ENCODE measurements at places on chromosomes 11 and 22. TPM values are rescaled to one million over a fixed set of nuclear protein-coding genes. Genes with fewer than 3 reads are reported as not detected.

Gene PRODH
- 1.2 TPM for total RNA-seq

DNA sequence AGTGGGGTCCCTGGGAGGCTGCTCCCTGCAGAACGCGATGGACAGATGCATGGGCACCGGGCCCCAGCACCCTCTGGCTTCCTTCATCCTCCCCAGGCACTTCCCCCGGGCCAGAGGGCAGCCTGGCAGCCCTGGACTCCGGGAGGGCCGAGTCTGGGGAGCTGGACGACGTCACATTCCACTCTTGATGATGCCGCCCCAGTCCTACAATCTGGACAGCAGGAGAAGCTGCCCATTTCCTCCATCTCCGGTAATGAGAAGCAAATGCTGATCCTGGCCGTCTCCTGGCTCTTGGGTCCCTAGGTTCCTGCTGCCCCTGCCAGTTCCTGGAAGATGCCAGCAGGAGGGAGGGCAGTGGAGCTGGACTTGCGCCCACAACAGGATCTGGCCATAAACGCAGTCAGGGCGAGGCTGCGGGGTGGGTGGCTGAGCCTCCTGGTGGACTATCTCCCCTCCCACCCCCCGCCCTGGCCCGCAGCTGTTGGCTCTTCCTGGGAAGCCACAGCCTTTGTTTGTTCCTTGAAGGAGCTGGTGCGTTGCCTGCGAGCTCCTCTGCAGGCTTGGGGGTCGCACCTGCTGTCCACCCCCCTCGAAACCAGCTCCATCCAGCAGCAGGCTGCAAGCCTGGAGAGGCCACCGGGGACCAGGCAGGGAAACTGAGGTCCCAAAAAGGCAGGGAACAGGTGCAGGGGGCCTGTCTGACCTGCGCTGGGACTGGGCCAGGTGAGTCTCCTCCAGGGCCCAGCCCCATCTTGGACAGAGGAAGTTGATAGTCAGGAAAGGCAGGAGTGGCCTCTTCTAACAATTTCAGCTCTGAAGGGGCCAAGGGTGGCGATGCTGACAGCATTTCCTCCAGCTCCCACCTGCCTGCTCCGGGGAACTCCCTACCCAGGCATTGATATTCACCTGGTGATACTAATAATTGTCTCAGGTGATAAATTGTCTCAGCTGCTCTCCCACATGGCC is 17.9 kb upstream of the MUC6 start:
- peak; percentile 32 for DNase-seq

Gene PPARA
- 16.2 TPM for total RNA-seq

- DNase-seq = no peak
Observed at GRCh38 chr11:78138694-78139421, 568 bp downstream of the ALG8 start.

DNA sequence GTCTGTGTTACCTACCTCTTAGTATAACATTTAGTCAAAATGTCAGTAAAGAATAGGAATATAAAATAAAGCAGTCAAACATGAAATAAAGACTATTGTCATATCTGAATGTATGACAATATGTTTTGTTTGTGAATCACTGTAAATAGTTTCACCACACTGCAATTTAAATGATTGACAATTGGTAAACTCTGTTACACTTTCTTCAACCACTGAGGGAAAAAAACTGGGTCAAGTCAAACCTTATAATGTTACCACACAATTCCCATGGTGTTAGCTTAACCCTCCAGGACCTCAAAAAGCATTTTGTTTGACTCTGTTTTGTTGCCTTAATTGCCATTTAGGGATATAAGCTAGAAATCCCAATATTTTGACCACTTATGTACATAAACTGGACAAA is 10.5 kb upstream of the MMP13 start:
- DNase-seq = no peak

Gene FOLR2
- total RNA-seq = 2.4 TPM

- DNase-seq = no peak
Observed at GRCh38 chr11:64762674-64763525, 3.1 kb upstream of the PYGM start.

DNA sequence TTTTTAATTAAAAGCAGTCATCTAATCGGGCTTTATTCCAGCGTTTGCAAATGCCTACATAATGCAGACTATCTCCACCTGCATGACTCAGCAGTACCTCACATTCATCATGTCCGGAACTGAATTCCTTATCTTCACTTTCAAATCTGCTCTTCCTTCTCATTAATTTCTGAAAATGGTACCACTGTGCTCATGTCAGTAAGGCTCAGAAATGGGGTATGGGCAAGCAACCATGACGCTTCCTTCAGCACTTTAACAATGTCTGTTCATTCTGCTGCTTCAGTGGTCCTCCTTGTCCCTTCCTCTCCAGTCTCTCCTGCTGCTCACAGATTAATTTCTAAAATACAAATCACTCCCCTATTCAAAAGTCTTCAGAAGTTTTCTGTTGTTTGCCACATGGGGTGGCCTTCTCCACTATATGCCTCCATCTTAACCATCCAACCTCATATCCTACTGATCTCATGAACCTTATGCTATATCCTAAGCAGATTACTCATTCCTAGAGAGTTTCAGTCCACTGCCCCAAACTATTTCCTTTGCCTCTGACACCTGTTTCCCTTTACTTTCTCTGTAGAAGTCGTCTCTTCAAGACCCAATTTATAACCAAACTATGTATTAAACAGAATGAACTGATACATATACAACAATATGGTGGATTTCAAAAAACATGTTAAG is 7.0 kb downstream of the GTF2H1 start:
- DNase-seq = no peak

Gene CSTPP1
- 30.1 TPM for total RNA-seq

- no peak for DNase-seq
Observed at GRCh38 chr22:20615021-20615420, 107.6 kb downstream of the MED15 start.

Gene CREB3L1
- total RNA-seq = 63.0 TPM

Gene NXPE1
- total RNA-seq = 0.15 TPM

GRCh38 chr11:115244758-115245157 is 259.5 kb downstream of the CADM1 start:
- DNase-seq = no peak

GRCh38 chr11:29002816-29003215 is 894.6 kb downstream of the METTL15 start:
- DNase-seq = no peak

DNA sequence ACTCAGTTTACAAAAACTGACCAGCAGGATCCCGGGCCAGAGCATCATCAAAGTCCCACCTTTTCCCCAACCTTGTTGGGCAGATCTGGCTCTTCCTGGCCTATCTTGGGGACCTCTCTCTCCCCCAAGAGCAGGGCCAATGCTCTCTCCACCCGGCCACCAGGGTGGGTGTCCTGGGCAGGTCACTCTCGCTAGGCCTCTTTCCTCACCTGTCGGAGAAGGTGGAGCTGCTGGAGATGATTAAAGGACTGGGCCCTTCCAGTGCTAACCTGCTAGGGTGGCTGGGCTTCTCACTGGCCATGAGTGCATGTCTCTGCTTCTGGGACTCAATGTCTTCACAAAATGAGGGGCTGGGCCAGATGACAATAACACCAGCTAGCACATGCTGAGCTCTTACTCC is 2.9 kb upstream of the CAPN5 start:
- DNase-seq = peak; percentile 12

GRCh38 chr11:117792992-117793391 is 4.0 kb downstream of the DSCAML1 start:
- DNase-seq = no peak

DNA sequence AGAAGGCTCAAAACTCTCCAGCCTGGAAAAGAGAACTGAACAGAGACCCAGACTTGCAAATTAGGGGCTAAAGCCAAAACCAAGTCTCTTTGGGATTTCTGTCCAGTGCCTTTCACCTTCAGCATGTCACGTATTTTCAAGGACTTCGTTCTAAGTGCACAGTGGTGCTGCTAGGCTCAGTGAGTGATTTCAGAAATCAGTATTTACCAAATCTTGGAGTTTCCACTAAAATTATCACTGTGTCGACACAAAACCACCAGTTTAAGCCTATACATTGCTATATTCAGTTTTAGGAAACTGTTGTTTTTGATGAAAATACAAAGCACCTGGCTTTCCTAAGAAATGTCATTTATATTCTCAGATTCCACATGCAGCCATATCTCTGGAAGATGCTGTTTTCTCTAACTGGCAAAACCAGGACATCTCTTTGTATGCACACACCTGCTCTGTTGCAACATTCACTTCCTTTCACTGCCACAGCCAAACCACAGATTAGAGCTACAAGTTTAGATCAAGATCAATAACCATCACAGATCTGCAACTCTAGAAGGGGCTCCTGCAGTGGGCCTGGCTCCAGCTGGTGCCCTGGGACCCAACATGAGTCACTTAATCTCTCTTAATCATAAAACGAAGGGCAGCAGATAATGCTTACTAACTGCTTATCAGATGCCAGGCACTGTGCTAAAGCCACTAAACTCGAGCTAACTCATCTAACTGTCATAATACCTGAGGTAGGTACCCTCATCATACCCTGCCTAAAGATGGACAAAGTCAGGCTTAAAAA is 22.3 kb downstream of the SMCO4 start:
- DNase-seq = no peak

DNA sequence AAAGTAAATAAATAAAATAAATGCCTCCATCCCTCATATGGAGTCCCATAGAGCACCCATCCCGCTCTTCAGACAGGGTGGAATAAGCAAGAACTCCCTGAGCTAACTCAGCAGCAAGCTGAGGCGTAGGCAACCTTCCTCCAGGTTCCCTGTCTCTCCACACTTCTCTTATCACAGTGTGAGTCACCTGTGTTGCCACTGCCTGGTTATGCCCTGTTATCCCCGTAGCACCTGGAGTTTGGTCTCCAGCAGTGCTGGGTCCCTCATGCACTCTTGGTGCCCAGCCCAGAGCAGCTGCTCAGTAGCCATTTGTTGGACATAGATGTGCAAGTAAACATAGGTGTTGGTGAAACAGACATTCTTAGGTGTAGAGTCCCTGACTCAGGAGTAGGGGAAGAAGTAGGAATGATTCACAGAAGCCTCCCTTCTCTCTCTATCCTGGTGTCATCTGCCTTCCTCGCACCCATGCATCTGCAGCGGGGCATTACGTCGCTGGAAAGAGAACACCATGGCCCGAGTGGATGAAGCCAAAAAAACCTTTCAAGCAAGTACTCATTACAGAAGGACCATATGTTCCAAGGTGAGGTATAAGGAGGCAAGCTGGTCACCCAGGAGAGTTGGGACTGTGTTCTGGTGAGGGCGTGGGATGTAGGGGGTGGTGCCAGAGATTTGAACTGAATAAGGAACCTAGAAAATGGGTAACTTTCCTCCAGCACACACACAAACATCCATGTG is 56.0 kb downstream of the PISD start:
- no peak for DNase-seq

DNA sequence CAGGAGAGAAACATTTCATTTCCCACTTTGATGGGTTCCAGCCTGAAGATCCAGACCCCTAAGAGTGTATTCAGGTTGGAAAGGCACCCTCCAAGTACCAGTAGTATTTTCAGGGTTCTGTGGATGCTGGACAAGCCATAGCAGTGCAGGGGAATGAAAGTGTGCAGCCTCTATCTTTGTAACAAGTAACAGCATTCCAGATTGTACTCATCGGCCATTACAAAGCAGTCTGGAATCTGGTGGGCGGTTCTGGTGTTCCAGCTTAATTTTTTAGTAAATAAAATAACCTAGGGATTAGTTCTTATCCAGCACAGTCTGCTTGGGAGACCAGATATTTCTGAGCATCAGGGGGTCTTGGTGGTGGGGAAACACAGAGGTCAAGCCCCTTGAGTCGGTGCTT is 22.6 kb downstream of the APLNR start:
- no peak for DNase-seq

DNA sequence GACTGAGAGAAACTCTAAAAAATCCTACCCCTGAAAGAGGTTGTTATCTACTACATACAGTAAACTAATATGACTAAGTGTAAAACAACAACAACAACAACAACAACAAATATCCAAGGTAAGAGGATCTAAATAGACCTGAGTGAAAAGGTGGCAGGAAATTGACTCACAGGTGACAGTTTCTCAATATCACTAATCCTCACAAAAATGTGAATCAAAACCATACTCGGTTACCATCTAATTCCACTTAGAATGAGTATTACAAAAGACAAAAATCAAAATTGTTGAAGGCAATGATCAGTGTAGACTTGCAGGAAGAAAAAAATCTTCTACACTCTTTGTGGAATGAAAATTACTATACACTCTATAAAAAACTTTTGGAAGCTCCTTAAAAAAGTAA is 17.5 kb downstream of the RGL4 start:
- DNase-seq = no peak

DNA sequence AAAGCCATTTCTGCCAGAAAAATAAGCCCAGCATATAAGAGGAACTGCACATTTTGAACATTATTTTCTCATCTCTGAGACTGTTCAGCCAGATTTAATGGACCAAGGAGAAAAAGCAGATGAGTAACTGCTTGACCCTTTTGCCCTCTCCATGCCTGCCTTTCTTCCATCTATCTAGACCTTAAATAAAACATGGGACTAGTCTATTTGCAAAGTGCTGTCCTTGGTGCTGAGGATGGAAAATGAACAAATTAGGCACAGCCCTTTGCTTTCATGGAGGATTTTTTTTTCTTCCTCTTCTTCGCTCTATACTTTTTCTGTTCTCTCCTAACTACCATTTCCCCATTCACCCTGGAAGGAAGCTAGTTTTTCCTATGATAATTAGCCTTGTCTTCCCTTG is 361.3 kb downstream of the GRM5 start:
- DNase-seq = no peak

GRCh38 chr22:49793296-49793695 is 34.4 kb downstream of the BRD1 start:
- DNase-seq = no peak

DNA sequence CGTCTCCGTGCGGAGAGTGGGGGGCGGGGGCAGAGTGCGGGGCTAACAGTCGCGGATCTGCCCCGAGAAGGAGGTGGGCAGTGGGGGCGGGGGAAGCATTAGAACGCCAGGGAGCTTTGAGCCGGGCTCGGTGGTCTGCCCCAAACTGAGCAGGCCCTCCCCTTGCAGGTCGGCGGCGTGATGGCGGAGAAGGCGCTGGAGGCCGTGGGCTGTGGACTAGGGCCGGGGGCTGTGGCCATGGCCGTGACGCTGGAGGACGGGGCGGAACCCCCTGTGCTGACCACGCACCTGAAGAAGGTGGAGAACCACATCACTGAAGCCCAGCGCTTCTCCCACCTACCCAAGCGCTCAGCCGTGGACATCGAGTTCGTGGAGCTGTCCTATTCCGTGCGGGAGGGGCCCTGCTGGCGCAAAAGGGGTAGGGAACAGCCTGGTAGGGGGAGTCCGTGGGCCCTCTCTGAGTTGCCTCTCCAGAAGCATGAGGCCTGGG is 979 bp downstream of the ABCG4 start:
- no peak for DNase-seq

DNA sequence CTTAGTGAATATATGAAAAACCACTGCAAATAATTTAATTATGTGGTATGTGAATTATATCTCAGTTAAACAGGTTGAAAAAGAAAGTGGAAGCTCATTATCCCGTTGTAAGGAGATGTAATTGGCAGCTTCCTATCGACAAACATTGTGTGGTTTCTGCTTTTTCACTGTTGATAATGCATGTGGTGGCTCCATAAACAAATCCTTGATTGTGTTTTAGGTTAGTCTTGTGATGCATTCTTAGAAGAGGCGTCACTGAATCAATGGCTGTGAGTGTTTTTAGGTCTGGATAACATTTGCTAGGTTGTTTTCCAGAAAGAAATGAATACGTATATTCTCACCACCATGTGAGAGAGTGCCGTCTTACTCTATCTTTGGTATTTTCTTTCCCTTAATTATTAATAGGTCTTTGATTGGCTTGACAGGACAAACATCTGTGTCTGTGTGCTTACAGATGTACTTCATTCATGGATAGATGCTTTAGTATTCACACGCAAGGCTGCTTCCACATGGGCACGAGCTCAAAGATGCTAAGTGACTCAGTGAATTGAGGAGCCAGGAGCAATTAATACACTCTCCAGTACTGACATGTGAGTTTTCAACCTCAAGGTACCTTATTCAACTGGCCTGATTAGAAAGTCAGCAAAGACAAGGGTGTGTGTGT is 166.7 kb downstream of the TBC1D22A start:
- DNase-seq = no peak

Gene GLYATL1
- total RNA-seq = not detected

All from ovary (tissue), 10 donors.